Kidney (tissue), 22 donors: ENCODE measurements at places on chromosomes 7 and 10.

DNA sequence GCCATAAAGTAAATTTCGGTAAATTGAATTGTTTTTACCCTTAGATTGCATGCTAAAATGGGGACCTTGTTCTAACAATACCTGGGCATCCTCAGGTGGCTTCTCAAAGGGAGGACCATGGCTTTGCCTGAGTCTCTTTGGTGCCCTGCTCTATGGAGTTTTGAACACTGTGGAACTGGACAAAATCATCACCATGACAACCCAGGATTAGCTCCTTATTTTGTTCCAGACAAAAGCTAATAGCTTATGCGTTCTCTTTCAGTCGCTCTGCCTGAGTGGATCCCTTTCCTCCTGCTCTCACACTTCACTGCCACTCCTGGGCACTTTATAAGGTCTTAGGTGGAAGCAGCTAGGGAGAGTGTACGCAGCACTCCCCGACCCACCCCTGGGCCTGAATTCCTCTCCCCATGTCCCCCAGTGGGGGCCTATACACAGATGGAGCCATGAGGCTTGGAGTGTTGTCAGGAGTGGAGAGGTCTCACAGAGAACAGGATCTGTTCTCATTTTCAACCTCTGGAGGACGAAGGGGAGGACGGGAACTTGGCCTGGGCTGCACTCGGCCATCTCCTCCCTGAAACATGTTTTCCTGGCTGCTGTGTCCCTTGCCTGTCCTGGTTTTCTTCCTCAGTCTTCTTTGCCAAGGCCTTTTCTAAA lies 19.0 kb downstream of the ADCYAP1R1 start:
- DNase-seq: no peak

DNA sequence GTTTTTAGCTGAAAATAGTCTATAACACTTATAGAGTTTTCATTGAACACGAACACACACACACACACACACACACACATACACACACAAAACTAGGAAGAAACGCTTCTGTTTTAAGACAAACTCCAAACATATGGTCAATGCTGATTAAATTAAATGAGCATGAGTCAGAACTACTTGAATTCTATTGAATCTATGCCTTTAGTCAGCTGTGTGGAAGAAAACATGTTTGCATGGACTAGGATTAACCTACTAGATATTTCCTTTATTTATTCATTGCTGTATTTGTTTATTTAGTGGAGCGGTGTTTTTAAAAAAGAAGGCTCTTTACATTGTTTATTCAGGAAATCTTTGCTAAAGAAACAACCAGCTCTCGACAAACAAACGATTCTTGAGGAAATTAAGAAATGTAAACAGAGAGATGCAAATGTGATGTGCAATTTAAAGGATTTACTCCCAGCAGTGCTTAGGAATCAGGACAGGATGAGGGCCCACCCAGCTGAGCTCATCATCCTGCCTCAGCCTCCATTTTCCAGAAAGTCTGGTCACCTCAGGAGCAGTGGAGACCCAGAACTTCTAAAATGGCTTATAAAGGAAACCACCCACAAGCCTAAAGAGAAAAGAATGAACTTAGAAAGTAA lies 83.2 kb downstream of the PDE1C start:
- no peak for DNase-seq

GRCh38 chr10:84590327-84591193 lies 262.2 kb downstream of the CCSER2 start:
- DNase-seq: peak; percentile 36

DNA sequence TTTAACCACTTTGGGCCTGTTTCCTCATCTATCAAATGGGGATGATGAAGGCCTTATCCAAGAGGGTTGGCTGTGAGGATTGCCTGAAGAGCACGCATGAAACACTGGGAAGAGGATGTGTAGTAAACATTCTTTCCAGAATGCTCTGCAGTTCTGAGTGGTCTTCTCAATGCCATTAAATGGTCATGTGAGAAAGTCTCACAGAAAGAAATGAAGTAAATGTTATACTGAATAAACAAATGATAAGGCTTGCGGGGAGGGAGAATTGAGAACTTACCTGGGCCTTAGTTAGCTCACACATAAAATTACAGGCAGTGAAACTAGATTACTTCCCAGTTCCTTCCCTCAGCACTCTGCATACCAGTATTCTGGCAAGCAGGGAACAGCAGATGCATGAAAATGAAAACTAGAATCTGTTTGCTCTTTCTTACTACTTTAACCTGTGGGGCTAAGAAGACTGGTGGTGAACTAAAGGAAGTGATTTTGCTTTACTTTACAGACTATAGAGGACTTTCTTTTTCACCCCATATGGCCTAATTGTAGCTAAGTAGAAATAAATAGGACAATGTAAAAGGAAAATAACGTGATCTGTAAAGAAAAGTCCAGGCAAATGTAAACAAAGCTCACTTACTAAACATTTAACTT lies 135.3 kb upstream of the CCDC6 start:
- DNase-seq: peak; percentile 9

DNA sequence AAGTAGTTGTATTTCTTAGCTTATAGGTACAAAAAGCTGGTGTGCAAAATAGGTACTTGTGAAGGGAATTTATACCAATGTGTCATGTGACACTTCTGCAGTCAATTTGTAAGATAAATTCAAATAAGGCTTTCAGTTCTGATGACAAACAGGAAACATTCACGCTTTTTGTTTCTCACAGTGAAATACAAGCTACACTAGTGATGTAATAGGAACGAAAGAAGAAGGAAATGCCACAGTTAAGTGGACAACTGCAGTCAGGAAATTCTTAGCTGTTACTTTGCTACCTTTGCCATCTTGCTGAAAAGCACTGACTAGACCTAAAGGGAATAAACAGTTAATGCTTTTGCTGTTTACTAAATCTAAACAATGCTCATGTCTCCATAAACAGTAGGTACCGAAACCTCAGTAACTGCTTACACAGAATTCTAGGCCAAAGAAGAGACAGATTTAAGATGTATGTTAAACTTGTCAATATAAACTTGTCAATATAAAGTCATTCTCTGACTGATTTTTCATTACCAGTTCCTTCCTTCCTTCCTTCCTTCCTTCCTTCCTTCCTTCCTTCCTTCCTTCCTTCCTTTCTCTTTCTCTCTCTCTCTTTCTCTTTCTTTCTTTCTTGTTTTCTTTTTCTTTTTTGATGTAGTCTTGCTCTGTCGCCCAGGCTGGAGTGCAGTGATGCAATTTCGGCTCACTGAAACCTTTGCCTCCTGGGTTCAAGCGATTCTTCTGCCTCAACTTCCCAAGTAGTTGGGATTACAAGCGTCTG lies 10.1 kb downstream of the OTUD1 start:
- DNase-seq: no peak

DNA sequence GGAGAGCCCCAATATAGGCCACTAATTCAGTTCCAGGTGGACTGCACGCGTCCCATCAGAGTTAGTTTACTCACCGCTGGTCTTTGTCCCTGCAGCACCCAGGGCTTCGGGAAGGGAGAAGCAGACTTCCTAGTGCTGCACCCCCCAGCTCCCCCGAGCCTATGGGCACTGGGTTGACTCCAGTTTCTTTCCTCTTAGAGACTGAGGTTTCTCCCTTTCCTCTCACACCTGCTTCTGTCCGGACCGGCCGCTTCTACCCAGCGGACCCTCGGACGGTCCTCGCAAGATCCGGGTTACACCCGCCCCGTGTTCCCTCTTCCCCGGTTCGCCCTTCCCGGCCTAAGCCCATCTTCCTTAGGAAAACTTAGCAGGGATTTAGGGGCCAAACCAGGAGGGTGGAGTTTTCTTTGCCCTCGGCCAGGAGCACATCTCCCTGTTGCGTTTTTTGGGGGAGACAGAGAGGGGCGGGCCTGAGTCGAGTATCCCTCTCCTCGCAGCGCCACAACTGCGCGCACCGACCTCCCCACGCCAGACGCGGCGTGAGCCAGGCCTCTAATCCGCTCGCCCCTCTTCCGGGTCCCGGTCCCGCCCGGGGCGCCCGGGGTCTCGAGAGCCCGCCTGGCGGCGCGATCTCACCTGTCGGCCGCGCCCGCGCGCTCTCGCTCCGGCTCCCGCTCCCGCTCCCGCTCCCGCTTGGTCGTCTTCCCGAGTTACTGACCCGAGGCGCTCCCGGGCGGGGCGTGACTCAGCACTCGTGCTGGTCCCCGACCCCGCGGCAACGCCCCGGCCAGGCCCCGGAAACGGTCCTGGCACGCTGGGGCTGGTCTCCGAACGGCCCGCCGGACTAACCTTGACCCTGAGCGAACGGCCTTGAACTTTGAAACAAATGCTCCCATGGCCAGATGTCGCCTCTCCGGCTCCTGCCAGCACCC lies at the start of gene AIFM2:
Gene AIFM2 (minus strand): TSS at position 728 of the 932 bp plus-strand sequence. CDS start 8,741 bp downstream, outside the sequence.
- peak; percentile 84 for DNase-seq

DNA sequence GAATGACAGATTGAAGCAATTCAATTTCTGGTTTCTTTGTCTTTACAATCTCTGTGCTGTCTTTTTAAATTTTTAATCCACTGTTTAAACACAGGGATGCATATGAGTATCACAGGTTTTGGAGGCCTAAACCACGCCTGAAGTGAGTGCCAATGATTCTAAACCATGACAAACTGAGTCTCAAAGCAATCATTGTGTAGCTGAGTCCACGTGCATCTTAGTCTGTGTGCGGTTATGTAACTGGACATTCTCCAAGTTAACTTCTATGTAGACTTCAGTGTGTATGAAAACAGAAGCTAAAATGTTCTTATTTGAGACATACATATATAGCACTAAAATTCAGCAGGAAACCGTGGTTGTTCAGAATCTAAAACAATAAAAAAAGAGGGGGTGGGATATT lies 79.3 kb upstream of the ST8SIA6 start:
- DNase-seq: no peak

DNA sequence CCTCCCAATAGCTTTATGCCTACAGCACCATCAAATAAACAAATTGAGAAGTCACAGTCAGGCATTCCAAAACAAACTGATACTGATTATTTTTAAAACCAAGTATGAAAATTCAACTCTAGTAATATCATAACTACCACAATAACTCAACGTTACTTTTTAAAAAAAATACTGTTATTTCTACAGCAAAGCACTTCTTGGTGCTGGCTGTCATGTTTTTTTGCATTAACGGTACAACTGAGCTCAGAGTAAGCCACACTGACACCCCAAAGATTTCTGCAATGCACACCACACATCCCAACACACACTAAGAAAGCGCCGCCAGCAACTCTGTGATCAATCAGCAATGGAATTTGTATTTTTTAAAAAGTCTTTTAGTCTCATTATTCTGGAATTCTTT lies 113.6 kb downstream of the RNF32 start:
- no peak for DNase-seq

GRCh38 chr7:24038993-24039392 lies 245.0 kb upstream of the NPY start:
- no peak for DNase-seq

DNA sequence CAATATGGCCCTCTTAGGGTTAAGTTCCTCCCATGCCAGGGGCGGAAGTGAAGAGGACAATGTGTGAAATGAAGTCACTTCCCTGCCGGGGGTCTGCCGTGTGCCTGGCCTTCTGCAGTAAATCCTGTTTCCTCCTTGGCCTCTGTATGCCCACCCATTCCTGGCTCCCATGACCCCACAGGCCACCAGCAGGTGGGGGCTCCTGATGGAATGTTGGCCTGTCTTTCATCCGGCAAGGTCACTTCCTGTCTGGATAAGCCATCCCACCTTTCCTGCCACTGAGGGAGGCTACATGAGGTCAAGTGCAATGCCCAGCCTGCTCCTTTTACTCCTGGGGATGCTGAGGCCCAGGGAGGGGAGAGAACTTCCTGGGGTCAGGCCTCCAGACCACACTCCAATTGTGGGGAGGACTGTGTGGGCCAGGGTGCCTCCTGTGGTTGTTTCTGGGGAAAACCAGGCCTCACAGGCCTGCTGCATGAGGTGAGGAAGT lies 22.3 kb downstream of the PALD1 start:
- no peak for DNase-seq

- no peak for DNase-seq
Measured at GRCh38 chr10:15901889-15902288, 41.6 kb upstream of the MINDY3 start.

DNA sequence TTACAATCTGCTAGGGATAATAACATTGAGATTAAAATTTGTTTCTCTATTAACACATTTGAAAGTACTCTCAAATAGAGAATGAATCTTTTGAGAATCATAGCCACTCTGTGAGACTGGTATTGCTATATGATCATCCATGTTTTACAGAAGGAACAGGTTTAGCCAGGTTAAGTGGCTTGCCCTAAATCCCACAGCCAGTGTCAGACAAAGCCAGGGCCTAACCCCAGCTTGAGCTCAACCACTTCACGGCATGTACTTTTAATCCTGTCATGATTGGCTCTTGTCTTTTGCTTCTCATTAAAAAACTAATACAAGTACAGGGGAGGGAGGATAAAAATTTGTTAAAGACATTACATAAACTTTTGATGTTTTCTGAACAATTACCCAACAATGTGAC lies 3.8 kb upstream of the ZNRF2 start:
- no peak for DNase-seq

GRCh38 chr7:134298902-134299683 lies 17.6 kb downstream of the SLC35B4 start:
- DNase-seq: no peak

DNA sequence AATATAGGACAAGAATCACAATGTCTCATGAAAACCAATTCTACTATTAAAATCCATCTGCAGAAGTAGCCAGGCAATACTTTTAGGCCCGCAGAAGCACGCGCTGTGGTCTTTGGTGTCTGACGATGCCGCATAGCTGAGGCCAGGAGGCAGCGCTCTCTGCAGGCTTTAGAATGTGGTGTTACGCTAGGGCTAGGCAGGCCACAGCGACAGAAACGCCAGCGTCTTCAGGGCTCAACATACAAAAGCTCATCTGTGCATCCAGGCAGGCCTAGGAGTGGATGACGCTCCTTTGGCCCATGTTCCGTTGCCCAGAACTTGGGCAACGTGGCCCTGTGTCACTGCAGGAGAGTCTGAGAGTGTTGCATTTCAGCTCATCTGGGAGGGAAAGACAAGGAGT lies 601.1 kb upstream of the FOXK1 start:
- no peak for DNase-seq

- DNase-seq: no peak
Measured at GRCh38 chr7:39691821-39692220, 68.4 kb downstream of the RALA start.

GRCh38 chr7:47454069-47454973 lies 127.6 kb downstream of the TNS3 start:
- DNase-seq: no peak

DNA sequence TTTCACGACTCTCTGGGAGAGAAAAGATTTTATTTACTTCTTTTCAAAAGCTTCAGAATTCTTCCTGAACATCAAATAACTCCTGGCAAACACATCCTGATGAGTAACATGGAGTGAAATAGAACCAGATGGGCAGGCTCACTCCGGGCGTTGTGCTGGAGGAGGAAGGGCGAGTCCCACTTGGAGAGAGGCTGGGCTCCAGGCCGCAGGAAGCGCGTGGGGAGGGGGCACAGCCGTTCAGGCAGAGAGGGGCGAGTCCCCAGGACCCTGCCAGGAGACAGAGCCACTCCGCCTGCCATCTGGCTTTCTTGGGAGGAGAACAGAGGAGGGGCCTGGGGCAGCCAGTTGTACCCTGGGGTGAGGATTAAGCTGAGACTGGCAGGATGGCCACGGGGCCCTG lies 265.9 kb upstream of the ZMIZ1 start:
- DNase-seq: peak; percentile 76

DNA sequence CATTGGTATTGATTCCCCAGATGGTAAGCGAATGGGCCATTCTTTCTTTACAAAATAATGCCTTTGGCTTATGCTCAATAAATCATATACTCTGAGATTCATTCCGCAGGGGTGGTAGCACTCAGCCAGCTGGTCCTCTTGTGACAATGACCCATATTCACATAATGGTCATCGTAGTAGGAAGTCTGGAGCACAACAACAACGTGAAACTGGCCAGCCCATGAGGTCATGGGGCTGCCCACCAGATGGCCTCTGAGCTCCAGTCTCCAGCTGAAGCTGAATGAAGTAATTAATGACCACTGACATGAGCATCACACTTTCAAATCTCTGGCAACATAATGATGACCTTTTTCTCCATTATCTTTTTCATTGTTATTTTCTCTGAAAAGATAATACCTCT lies 42.3 kb upstream of the SORCS1 start:
- no peak for DNase-seq
